ENCODE measurements at places on chromosomes 12 and 14. TPM values are rescaled to one million over a fixed set of nuclear protein-coding genes. Genes with fewer than 3 reads are reported as not detected.

GRCh38 chr12:41339784-41340183, 151.7 kb downstream of the PDZRN4 start:
- no peak for DNase-seq

GRCh38 chr14:25658988-25659387, 609.0 kb upstream of the STXBP6 start:
- no peak for DNase-seq

GRCh38 chr14:89212386-89213235, 204.4 kb downstream of the FOXN3 start:
- no peak for DNase-seq

DNA sequence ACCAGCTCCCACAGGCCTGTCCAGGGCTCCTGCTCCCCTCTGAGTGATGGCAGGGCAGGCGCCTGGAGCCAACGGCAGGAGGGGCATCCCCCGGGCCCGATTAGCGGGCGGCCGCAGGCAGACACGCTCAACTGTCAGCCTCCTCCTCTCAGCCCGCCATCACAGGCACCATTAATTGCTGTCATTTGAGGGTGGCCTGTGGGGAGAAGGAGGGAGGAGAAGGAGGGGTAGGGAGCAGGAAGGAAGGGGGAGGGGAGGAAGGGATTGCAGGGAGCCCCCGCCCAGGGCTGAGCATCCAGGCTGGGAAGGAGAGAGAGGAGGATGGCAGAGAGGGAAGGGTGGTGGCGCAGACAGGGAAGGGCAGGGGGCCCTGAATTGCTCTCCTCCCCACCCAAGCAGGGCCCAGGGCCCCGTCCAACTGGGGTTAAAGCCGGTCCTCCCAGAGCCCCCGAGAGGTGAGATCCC, 36.1 kb downstream of the NCOR2 start:
- no peak for DNase-seq

GRCh38 chr12:49843876-49844437, 1.1 kb upstream of the BCDIN3D start:
- DNase-seq, result no peak

- DNase-seq, result no peak
Observed at GRCh38 chr12:72084061-72084460, 145.4 kb downstream of the TPH2 start.

DNA sequence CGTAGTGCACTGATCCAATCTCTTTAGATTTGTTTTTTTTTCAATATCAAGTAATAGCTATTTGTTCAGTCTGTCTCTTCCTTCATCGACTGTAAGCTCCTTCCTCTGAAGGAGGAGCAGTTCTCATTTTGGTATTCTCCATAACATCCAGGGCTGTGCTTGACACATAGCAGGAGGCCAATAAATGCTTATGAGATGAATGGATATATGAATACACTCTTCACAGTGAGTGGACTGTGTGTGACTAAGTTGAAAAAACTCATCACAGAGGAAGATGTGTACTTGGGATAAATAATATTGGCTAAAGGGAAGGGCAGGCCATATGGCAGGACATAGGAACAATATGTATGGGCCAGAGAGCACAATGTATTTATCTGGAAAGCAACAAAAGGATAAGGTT, 205.3 kb upstream of the PRICKLE1 start:
- no peak for DNase-seq

ESPL1 gene
- total RNA-seq, result 22.6 TPM

ITGA5 gene
- total RNA-seq, result 89.4 TPM

GLIPR1L1 gene
- not detected for total RNA-seq
